ENCODE measurements at places on chromosomes 12 and 14.

DNA sequence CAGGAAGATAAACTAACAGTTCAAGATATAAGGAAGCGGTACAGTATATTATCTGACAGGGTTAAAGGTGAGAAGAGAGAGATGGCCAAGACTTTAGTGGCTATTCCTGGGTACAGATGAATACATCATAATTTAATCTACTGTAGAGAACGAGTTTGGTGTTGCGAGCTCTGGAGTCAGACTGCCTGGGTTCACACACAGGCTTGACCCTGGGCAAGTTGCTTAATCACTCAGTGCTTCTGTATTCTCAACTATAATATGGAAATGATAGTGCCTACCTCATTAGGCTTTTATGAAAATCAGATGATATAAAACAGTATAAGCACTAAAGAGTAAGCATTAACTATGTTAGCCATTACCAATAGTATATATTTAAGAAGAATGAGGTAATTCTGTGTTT lies 3.5 kb downstream of the PPM1H start:
- no peak for DNase-seq

- no peak for DNase-seq
These were observed 77.0 kb downstream of the TMEM117 start for GRCh38 chr12:43912859-43913258.

DNA sequence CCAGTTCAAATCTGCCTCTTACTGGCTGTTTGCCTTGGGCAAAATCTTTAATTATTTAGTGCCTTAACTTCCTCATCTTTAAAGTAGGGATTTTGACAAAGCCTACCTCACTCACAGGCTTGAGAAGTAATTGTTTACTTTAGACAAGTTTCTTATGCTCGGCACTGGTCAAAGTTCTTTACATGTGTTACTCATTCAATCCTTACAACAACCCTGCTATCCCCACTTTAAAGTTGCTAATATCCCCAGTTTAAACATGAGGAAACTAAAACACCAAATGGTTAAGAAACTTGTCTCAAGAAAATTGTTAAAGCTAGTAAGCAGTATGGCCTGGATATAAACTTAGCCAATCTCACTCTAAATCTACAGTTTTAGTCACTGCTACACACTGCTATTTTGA lies 204.0 kb upstream of the AVPR1A start:
- DNase-seq = no peak

GRCh38 chr14:36020120-36021029 lies 156.1 kb downstream of the PTCSC3 start:
- DNase-seq = no peak

DNA sequence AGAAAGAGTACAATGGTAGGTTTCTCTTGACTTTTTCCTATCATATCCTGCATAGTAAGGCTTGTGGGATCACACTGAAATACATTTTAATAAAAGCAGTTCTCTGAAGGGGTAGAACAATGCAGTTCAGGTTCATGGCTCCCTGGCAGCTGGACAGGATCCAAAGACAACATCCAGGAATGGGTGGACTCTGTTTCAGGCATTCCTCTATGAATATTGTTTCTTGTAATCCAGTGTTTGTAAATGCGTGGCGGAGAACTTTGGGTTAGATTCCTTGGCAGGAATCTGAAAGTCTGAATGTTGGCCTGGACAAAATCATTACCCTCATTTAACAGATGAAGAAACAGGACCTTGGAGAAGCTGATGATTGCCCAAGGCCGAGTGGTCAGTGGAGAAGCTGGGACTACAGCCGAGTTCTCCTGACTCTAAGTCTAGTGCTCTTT lies 43.5 kb downstream of the SYNE2 start:
- DNase-seq = no peak

GRCh38 chr12:19482036-19482435 lies 42.7 kb downstream of the AEBP2 start:
- DNase-seq = no peak

GRCh38 chr12:69835081-69835480 lies 10.1 kb downstream of the MYRFL start:
- DNase-seq = no peak

DNA sequence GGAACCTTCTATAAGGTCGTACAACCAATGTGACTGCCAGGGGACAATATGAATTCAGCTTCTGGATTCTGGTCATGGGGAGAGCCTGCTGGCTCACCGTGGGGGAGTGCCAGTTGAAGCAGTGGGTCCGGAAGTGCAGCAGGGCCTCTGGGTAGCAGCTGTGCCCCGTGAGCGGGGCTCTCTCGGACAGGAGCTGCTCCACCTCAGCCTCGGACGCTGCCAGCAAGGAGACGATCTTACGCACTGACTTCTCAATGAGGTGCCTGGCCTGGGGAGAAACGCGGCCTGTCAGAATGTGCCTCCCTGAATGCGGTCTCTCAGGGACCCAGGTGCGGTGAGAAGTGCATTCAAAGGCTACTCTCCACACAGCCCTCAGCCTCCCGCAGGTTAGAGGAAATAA lies 42.0 kb downstream of the LGMN start:
- DNase-seq = no peak

- DNase-seq = no peak
These were observed 344.6 kb upstream of the MGAT4C start for GRCh38 chr12:86600664-86601231.

GRCh38 chr12:54387114-54387467 lies 2.6 kb upstream of the ZNF385A start:
- DNase-seq = no peak

DNA sequence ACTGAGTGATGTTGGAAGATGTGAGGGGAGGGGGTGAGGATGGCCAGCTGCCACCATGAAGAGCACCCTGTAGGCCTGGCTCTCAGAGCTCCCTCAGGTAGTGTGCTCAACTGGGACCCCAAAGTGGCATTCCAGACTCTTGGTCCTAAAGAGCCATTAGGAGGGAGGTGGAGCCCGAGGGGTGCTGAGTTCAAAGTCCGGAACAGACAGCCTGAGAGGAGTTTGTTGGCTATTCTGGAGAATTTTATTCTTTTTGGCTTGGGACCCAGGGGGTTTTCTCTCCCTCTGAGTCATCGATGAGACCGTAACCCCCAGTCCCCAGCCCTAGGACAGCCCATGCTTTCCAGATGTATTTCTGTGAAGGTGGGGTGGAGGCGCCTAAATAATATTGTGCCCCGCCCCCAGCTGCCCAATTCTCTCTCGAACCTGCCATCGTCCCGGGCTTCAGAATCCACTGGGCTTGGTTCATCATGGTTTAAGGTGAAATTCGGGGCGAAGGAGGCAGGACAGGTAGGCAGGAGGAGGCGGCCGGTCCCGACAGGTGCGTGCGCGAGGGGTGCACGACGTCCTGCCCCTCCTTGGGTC lies 690 bp upstream of the RBP5 start:
- DNase-seq = no peak

DNA sequence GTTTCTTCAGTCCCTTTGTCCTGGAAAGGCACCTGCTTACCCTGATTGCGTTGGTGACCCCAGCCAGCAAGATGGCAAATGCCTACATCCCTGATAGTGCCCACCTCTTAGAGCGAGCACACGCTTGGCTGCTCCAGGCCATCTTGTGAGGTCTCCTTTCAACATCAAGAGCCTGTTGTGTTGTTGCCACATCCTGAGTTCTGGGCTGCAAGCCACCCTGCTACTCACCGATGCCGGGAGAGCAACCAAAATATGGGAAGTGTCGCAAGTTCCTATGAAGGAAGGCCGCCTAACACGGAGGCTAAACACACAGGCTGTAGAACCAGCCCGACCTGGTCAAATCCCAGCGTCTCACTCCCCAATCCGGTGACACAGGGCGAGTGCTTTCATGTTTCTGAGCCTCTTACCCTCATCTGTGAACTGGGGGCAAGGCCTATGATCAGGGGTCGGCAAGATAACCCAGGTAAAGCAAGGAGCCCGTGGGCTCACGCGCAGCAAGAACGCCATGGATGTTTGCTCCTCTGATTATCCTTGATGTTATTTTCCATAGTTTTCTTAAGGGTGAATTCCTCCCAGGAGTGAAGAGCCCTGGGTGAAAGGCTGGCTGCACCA lies 98.4 kb downstream of the LGMN start:
- DNase-seq = no peak

DNA sequence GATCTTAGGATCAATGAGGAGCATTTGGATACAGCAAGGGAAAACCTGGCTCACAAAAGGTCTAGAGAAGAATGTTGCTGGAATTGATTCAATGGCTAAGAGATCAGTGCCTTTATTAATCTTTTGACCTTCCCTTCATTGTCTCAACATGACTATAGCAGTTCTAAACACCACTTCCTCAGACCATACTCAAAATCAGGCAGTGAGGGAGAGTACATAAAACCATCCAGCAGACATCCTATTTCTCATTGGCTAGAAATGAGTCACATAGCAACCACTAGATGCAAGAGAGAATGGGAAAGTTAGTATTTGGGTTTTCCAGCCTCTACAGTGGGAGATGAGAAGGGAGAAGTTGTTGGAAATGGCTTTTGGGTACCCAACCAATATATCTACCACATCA lies 151.4 kb upstream of the NUDT4 start:
- no peak for DNase-seq

- no peak for DNase-seq
These were observed 4.4 kb downstream of the MAP4K5 start for GRCh38 chr14:50528000-50528399.

DNA sequence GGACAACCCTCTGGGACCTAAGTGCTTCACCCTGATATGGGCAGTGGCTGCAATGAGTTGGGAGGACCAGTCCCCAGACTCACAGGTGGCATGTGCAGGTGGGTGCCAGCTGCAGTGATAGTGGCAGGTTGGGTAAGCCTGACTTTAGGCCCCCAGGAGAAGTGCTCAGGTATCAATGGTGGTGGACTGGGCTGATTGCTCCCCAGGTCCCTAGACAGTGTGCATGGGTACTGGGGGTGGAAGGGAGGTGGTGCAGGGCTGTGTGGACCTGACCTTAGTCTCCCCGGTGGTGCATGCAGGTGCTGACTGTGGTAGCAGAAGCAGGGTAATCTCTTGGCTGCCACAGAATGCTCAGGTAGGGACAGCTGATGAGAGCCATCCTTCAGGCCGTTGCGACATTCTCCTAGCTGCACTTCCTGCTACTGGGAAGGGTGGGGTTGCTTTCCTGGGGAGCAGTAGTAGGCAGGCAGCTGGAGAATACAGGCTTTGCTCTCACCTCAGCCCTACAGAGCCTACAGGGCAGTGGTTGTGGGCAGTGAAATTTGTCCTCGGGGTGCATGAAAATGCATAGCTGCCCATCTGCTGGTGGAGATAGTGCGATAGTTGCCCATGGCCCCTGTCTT lies 33.3 kb upstream of the CCND2 start:
- no peak for DNase-seq

DNA sequence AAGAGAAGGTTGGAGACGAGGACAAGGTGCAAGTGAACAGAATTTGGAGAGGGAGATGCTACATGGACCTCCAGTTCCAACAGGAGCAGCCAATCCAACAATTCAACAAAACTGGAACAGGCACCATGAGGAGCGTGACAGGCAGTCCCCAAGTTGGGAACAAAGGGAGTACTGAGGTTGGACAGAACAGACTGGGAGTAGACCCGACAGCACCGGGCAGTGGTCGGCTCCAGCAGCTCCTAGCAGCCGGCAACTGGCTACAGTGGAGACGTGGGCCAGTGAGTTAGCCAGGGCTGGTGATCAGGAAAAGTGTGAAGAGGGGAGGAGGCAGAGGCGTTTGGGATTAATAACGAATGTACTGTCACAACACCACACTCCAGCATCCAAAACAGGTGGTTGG lies 16.4 kb downstream of the MAP3K9 start:
- DNase-seq = no peak

DNA sequence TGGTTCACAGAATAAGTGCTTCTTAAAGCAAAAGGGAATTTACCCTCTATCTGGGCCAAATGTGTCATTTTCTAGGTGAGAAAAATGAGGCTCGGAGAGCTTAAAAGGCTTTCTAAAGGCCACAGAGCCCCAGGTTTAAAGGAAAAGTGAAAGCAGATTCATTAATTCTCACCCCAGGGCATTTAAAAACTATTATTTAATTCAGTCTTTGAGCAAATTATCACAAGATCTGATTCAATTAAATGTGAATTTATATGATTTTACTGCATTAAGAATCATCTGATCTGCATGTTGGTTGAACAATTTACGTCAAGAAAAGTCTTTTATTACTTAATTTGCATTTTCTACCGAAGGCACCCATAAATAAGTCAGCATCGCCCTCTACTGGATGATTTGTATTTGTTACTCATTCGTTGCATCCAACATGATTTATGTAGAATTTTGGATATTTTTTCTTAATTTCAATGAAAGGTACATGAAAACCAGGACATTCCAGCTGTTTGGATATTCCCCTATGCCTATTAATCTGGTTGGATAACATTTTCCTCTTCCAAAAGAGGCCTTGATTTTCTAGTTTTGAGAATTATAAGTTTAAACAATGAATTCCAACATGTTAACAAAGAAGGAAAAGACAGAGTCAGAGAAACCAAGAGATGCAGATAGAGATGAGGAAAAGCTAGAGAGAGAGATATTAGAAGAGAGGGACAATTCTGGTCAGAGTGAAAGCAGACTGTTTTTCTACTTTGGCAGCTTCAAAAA lies 19.1 kb upstream of the DHRS7 start:
- no peak for DNase-seq

GRCh38 chr12:25752710-25753309 lies 199.7 kb upstream of the LMNTD1 start:
- DNase-seq = no peak

DNA sequence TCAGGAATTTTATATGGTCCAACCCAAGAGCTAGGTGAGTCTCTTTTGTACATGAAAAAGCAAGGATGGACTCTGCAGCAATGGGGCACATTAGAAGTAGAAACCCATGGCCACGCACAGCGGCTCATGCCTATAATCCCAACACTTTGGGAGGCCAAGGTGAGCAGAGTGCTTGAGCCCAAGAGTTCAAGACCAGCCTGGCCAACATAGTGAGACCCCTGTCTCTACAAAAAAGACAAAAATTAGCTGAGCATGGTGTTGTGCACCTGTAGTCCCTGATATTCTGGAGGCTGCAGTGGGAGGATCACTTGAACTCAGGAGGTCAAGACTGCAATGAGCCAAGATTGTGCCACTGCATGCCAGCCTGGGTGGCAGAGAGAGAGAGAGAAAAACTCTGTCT lies 128.7 kb upstream of the PLEKHA5 start:
- DNase-seq = no peak

GRCh38 chr12:129594098-129594497 lies 309.7 kb downstream of the TMEM132D start:
- no peak for DNase-seq

DNA sequence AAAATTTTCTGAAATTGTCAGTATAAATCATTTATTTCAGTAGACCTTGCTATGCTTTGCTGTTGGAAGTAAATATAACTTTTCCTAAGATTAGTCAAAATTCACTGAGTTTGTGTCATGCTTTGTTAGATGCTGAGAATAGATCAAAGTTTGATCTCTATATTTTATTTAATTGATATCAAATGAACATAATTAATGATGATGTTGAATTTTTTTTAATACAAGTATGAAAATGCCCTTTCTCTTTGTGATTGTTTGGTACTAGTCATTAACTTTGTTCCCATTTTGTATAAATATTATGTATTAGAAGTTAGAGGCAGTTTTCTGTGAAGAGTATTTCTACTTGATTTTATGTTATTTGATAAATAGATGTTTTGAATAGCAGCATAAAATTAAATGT lies 45.7 kb downstream of the CCDC91 start:
- DNase-seq = no peak

DNA sequence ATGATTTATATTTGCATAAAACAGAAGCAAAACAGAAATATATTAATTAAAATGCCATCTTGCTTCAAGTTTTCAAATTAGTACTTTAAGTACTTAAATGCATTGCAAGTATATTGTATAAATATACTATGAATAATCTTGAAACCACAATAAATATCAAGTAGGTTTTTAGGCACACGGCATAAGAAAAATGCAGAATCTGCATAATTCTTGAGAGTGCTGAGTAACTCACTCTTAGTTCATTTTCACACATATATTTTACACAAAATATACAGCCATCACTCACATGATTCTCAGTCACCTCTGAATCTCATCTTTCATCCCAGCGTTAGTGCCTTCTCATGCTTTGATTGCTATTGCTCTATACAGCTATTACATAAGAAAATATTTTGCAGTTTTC lies 51.9 kb downstream of the SLC6A15 start:
- no peak for DNase-seq
